A549 treated with RU486 at 1 μM for 4 hours (cell line): ENCODE measurements at places on chromosomes 4 and X. TPM values are rescaled to one million over a fixed set of nuclear protein-coding genes. Genes with fewer than 3 reads are reported as not detected.

GPM6B gene
- total RNA-seq, result 0.03 to 0.30 TPM in 2 of 5 replicates, not detected in the others

SSX3 gene
- total RNA-seq, result not detected in 5 replicates

DDX3X gene
- 166 to 309 TPM (median 184 TPM) in 5 replicates for total RNA-seq

OTUD6A gene
- total RNA-seq, result not detected in 5 replicates

VEGFC gene
- total RNA-seq, result 15.8 to 17.5 TPM (median 16.4 TPM) in 5 replicates

FAM53A gene
- total RNA-seq, result 0.40 to 0.89 TPM (median 0.69 TPM) in 5 replicates

CLDN22 gene
- not detected in 5 replicates for total RNA-seq

SPANXD gene
- 0.42 TPM in 1 of 5 replicates, not detected in the others for total RNA-seq

HSFX4 gene
- total RNA-seq, result not detected in 5 replicates

CXCL10 gene
- 0.08 to 0.27 TPM (median 0.13 TPM) in 3 of 5 replicates, not detected in the others for total RNA-seq
